Activated CD4-positive, alpha-beta T cell treated with anti-CD3 and anti-CD28 coated beads, Interleukin-2, amount 50 U/mL, for 4 hours (primary cell): ENCODE measurements at places on chromosomes 16 and 17.

GRCh38 chr16:78045865-78046581, 23.7 kb downstream of the CLEC3A start:
- DNase-seq, result no peak

- DNase-seq, result peak; percentile 83
These were observed 19.8 kb downstream of the COX4I1 start for GRCh38 chr16:85819245-85819644.

DNA sequence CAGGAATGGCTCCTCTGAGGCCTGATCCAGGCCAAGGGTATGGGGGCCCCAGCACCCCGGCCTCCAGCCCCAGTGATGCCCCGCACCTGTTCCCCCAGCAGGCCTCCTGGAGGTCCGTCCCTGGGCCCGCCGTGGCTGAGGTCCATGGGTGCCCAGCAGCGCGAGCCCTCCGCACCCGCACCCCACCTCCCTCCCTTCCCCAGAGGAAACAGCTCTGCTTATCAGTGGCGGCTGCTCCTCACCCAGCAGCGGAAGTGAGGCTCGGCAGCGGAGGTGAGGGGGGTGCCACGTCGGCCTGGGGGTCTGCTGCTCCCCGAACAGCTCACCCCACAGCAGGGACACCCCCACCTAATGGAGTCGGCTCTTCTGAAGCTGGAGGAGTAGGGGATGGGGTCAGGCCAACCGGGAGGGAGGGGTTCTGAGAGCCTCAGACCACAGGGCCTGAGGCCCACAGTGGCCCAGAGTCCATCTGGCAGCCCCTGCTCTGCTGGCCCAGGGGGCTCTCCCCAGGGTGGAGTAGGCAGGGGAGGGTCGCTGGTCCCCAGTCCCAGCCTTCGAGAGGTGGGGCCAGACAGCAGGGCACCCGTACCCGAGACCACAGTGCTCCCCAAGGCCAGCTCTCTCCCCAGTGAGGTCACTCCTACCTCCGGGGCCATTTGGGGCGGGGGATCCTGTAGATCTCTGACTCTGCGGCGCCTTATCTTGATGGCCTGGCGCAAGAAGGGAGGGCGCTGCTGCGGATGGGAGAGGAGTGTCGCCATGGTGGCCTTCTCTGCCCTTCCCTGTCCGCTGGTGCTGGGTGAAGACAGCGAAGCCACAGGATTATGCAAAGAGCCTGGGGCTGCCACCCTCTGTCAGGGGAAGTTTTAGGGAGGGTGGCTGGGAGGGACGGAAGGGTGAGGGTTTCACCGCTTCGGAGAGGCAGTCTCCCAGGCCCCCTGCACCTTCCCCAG, at the start of gene UNC13D:
UNC13D (minus strand) TSS at position 828 of the 953 bp plus-strand sequence; CDS start at position 761, 67 bp downstream.
- DNase-seq, result peak; percentile 46

DNA sequence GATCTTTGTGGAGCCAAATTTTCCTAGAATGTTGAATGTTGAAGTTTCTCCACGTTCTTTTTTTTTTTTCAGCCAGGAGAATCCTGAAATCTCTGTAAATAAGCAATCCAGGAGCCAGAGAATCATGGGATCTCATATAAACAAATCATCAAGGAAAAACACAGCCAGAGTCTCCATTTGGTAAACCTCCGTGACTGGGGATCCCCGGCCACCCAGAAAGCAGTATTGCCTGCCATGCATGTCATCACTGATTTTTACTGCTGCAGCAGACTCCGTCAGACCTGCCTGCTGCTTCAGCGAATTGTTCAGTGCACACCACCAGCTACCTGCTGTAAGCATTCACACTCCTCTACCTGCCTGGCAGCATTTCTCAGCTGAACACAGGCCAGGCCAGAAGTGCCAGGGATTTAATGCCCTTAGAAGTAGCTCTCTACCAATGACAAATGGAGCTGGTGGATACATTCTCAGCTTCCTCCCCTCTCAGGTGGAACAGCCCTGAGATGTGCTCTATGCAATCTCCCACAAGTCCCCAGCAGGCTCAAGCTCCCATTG, 158.6 kb downstream of the CYLD start:
- DNase-seq, result no peak

DNA sequence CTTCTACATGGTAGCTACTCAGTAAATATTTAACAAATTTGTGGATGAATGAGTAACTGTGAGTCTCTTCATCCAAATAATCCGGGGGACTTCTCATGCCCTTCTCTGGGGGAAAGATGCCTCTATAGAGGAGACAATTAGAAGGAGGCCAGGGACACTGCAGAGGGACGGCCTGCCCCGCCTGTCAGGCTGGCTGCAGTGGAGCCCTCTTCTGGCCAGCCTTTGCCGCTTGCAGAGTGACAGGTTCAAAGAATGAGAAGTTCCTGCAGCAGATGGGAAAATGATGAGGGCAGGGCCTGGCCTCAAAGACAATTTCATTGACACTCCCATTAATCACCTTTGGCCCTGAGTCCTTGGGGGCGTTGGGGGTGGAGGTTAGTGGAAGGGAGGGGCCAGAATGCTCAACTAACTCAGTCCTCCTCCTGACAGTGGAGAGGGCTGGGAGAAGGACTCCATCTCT, 339.0 kb downstream of the MAF start:
- peak; percentile 36 for DNase-seq

GRCh38 chr17:67718325-67718941, 697 bp downstream of the NOL11 start:
- DNase-seq, result no peak

- no peak for DNase-seq
These were observed 160.4 kb upstream of the PLCG2 start for GRCh38 chr16:81618661-81619060.

DNA sequence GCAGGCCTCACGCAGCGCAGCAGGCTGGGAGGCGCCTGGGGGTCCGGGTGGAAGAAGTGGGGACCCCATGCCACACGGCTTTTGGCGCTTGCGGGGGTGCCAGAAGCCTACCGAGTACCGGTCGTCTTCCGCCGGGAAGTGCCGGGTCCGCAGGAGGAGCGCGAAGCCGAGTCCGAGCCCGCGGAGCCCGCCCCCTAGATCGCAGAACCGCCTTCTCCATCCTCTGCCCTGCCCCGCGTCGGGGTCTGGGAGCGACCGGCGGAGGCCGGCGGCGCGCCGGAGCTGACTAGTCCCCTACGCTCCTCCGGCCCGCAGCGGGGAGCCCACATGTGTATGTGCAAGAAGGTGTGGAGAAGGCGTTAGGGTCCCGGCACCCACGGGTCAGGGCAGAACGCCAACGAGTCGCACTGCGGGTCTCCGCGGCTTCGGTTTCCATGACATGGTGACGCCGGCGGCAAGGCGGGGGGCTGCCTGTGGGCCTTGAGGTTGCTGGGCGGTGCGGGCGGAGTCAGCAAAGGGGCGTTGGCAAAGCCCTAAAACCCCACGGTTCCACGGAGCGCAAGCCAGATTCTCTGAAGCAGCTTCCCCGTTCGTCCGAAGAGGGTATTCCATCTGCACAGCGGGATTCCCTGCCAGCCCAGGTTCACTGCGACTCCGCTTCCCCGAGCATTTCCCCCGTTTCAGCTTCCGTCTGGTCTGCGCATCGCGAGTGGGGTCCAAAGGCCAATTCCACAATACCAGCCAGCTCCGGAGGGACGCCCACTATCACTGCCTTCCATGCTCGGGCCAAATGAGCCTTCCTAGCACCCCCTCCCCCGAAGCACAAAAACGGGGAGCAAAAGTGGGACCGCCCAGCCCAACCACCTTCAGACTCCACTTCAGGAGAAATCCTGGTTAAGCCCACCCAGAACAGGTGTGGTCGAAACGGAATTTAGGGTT, 2.3 kb upstream of the LHX1 start:
- DNase-seq, result no peak

GRCh38 chr17:45168991-45169752, 7.5 kb downstream of the HEXIM2 start:
- DNase-seq, result no peak

GRCh38 chr17:71870546-71870862, 250.3 kb upstream of the SOX9 start:
- DNase-seq, result no peak

GRCh38 chr16:12458591-12459358, 344.9 kb downstream of the CPPED1 start:
- DNase-seq, result no peak
